Ammon's horn (tissue), 1 donor: ENCODE measurements at places on chromosomes 12 and 14.
A peak's percentile ranks its signal among the peaks of the same experiment; 100 is the strongest.

- peak; percentile 59 for DNase-seq
Observed at GRCh38 chr12:120094485-120094884, 22.1 kb downstream of the RAB35 start.

DNA sequence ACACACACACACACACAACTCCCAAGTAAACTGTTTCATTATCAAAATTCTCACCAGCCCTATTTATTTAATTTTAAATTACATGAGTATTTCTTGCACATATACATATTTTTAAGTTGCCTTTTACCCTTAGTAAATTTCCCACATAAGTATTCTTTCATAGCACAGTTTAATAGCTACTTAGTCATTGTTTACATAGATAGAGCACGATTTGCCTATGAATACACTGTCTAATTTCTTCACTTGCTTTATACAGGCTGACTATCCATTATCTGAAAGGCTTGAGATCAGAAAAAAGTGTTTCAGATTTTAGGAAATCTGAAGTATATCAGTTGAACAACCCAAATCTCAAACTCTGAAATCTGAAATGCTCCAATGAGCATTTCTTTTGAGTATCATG is 30.9 kb downstream of the NIN start:
- DNase-seq = no peak

GRCh38 chr12:9944391-9944790 is 12.2 kb upstream of the CLEC2A start:
- DNase-seq = no peak

- DNase-seq = no peak
Observed at GRCh38 chr12:126083926-126084325, 1018.7 kb downstream of the AACS start.

DNA sequence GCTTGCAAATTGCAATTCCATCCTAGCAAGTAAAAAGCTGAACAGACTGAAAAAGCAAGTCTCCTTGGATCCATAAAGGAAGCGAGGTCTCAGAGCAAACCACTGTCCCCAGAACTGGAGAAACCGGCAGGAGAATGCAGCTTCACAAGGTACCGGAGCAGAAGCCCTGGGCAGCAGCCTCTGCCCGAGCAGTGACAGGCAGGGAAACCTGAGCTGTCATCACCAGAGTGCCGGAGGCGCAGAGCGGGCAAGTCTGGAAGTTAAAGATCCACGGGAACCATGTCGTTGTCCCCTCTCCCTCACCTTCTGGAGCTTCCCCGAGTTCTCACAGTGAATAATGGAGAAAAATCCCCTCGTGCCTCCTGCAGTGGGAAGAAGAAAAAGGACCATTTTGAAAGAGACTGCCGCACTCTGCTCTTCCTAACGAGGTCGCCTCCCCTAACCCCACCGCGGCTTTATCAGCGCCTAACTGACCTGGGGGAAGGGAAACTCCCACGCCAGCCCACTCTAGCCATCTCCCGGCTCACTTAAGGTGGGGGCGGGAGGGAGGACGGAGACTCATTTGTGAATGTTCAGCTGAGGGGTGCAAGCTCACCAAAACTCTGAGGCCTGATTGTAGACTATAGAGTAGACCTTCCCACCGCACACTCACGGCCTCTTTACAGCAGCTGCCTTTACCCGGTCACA is 27.8 kb downstream of the FBXL14 start:
- no peak for DNase-seq

GRCh38 chr12:2445968-2446367 is 348.8 kb upstream of the FKBP4 start:
- no peak for DNase-seq

DNA sequence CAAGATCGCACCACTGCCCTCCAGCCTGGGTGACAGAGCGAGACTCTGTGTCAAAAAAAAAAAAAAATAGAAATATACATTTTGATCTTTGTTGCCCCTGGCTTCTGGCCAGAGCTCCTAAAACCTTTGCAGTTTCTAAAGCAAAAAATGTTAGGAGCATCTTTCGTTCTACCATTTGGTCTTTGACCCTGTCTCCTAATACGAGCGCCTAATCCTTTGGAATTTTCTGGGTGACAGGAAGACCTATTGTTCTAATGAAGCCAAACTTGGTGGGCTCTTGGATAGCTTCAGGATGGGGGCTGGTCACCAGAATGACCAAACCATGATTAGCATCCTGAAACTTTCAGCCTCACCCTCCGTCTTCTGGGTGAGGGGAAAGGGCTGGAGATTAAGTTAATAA is 32.3 kb upstream of the CLIP1 start:
- no peak for DNase-seq

- DNase-seq = peak; percentile 80
Observed at GRCh38 chr14:61950340-61950739, 188.1 kb downstream of the SNAPC1 start.

- DNase-seq = no peak
Observed at GRCh38 chr12:10088031-10088430, 10.8 kb downstream of the CLEC1A start.

DNA sequence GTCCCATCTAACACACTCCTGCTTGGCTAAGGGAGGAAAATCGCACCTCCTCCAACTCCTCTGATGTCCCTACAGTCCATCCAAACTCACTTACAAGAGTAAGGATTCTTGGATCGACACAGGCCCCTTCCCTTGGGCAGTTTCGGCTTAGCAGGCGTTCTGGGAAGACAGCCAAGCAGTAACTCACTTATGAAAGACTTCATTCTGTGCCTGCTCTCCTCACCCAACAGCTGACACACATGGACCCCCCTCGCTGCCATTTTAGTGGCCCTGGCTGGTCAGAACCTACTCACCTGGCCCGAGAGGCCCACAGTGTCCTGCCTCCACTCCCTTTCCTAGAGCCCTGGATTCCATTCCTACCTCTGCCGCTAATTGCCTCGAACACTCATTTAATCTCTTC is 52.3 kb upstream of the BCL2L14 start:
- DNase-seq = peak; percentile 77

GRCh38 chr14:24053548-24054323 is 1.9 kb downstream of the CARMIL3 start:
- DNase-seq = no peak

DNA sequence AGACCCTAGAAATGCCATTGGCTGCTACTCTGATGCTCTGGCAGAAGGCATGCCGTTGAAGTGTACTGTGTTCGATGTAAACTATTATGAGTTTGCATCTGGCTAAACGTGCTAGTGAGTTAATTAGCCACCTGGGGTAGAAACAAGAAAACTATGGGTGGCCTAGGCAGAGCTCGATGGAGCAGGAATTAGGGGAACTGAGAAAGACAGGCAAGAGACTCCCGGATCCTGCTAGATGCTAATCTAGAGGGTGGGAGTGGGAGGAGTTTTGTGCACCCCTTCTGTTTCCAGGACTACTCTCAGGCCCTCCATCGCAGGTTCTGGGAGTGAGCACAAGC is 32.0 kb downstream of the TMEM63C start:
- DNase-seq = no peak

DNA sequence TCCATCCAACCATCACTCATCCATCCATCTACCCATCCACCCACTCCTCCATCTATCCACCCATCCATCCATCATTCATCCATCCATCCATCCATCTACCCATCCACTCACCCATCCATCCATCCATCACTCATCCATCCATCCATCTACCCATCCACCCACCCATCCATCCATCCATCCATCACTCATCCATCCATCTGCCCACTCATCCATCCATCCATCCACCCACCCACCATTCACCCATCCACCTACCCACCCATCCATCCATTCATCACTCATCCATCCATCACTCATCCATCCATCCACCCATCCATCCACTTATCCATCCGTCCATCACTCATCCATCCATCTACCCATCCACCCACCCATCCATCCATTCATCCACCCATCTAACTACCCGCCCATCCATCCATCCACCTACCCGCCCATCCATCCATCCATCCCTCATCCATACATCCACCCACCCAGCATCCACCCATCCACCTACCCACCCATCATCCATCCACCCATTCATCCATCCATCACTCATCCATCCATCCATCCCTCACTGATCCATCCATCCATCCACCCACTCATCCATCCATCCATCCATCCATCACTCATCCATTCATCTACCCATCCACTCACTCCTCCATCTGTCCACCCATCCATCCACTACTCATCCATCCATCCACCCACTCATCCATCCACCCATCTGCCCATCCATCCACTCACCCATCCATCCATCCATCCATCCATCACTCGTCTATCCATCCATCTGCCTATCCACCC is 24.1 kb downstream of the TRPV4 start:
- DNase-seq = no peak

- peak; percentile 94 for DNase-seq
Observed at GRCh38 chr12:29066011-29066588, 83.0 kb upstream of the FAR2 start.

DNA sequence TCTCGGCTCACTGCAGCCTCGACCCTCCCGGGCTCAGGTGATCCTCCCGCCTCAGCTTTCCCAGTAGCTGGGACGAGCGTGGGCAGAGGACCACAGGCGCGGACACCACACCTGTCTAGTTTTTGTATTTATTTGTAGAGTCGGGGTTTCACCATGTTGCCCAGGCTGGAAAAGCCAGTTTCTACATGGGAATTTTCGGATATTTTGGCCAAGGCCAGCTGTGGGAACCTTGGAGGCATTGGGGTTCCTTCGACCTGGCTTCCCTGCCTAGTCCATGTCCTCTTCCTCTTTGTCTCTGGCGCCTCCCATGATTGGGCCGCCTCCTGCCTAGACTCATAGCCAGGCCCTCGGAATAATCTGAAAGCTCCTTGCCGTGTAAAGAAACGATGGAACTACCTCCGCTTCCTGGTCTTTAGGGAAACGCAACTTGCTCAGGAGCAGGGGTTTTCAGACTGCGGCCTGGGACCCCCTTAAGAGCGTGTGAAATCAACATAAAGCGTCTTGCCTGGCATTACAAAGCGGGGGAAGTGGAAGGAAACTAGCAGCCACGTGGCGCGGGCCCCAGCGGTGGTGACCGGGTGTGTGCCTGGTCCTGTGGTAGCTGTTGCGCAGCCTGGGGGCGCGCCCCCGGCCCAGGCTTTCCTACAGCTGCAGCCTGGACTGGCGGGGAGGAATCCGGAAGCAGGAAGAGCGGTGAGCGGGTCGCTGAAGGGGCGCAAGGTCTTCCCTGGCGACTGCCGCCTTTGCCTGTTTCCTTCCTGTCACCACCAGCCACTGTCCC is 1.4 kb upstream of the HSP90AA1 start:
- peak; percentile 57 for DNase-seq

GRCh38 chr12:70487440-70487839 is 121.3 kb downstream of the KCNMB4 start:
- no peak for DNase-seq

GRCh38 chr14:37588667-37588955 is 6.4 kb downstream of the FOXA1 start:
- no peak for DNase-seq

DNA sequence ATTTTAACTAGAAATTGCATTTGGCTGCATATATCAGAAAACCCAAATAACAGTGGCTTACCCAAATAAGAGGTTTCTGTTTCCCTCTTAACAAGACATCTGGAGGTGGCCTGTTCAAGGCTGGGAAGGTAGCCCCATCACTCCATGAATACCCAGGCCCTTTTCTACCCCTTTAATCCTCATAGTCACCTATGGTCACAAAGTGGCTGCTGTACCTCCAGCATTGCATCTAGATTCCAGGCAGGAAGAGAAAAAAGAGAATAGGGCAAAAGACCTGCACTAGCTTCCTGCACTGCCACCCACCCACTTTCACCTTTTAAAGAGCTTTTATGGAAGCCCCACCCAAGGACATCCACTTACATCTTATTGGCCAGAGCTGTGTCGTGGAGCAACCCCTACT is 124.0 kb upstream of the NCOR2 start:
- DNase-seq = no peak

DNA sequence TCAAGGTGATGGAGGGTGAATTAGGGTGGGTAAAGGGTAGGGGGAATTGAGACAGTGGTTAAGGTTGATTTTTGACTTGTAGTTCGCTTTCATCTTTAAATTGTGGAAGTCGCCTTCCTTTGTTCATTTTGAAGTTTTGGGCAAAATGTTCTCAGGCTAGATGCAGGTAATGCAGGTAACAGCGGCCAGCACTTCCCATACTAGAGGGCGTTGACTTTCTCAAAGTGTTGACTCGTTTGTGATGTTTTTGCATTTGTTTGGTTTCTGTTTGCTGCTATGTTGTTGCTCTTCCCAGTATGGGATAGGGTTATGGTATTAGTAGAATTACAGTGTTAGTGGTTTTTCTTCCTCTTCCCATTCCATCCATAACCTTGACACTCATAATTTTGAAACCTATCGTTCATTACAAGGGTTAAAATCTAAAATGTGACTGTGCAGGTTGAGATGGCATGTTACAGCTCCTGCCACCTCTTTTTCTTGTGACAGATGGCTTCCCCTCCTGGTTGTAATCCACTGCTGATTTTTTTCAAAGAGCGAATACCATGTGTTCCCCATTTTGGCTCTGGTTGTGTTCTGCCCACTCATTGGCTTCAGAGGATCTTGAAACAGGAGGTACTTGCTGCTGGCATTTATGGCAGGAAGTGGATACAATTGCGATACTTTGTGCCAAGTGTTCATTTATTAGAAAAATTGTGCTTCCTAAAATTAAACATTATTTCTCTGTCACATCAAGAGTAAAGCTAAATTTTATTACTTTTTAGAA is 57.1 kb downstream of the ERC1 start:
- peak; percentile 73 for DNase-seq

- no peak for DNase-seq
Observed at GRCh38 chr12:101967506-101967905, 90.1 kb downstream of the DRAM1 start.

DNA sequence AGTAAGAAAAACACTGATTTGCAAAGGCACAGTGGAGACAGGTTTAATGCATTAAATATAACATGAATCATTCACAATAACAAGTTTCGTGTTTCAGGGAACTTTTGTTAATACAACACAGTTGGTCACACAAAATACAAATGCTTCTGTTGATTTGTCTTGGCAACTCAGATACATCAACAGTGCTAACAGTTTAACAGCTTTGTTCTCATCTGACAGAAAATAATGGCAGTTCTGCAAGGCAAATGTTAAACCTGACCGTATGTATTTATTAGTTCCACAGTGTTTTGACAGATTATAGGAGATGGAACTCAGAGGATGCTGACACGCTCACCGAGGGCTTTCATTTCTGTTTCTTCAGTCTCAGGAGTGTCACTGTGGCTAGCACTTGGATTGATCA is 350.7 kb downstream of the PRKD1 start:
- DNase-seq = no peak

DNA sequence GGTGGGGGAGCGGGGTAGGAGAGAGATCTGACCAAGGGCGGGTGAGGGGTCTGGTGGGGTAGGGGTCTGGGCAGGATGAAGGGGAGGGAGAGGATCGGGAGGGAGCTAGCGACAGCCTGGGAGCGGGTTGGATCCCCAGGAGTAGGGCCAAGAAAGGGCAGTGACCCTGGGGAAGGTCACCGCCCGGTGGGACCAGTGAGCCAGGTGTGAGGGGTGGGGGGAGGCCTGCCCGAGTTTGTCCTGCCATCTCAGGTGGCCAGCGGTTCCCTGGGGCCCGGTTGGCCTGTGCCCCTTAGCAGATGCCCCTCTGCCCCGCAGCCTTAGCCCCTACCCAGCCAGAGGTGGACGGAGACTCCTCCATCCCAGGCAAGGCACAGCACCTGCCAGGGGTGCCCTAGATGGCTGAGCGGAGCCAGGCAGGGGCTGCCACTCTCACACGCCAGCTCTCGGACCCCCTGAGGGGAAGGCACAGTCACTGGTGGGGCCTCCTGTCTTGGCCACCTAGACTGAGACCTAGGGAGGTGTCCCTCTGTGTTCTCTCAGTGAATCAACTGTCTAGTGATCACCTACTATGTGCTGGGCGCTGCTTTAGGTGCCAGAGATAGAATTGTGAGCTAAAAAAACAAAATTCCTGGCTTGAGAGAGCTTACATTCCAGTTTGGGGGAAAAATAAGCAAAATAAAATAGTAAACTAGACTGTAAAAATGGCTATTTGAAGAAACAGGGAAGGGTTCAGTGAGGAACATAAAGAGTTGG is 629 bp upstream of the TTC7B start:
- DNase-seq = no peak
